Activated CD8-positive, alpha-beta T cell treated with anti-CD3 and anti-CD28 coated beads for 36 hours (primary cell): ENCODE measurements at places on chromosomes 2 and 18.

- DNase-seq = no peak
These were observed 72.7 kb upstream of the ITPRID2 start for GRCh38 chr2:181818840-181819239.

- DNase-seq = no peak
These were observed 31.6 kb upstream of the CASP10 start for GRCh38 chr2:201151127-201151981.

DNA sequence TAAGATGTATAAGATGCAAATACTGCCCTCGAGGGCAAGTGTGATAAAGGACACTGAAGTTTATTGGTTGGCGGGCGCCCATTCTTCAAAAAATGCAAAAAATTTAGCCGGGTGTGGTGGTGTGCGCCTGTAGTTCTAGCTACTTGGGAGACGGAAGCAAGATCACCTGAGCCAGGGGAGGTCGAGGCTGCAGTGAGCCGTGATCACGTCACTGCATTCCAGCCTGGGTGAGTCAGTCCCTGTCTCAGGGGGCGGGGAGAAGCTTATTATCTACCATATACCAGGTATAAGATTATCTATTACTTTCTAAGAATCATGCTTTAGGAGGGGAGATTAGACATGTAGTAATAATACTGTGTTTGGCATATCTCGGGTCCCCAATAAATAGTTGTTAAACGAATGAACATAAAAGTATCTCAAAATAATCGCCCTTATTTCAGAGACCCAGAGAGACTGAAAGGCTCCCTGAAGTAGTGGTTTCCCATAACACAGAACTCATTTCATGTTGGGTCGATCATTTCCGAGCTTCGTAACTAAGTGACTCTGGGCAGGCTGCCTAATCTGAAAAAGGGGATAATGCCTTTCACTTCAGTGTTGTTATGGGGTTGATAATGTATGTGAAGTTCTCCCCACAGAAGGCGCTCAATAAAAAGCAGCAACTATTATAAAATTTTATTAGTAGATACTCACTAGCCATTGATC, 1.2 kb upstream of the SELENOI start:
- peak; percentile 50 for DNase-seq

GRCh38 chr18:73414598-73414997, 546.8 kb upstream of the NETO1 start:
- no peak for DNase-seq

- no peak for DNase-seq
These were observed 5.0 kb upstream of the MGAT5 start for GRCh38 chr2:134248913-134249312.
